Mammary epithelial cell (primary cell): ENCODE measurements at places on chromosomes 1 and 21. TPM values are rescaled to one million over a fixed set of nuclear protein-coding genes. Genes with fewer than 3 reads are reported as not detected.

THRAP3 gene
- 53.2 TPM for polyA plus RNA-seq

CELA3B gene
- polyA plus RNA-seq, result not detected

TARS2 gene
- polyA plus RNA-seq, result 17.9 TPM

AMY1B gene
- polyA plus RNA-seq, result not detected

LYPLA2 gene
- 107 TPM for polyA plus RNA-seq

KIF21B gene
- 0.12 TPM for polyA plus RNA-seq

LCE2A gene
- not detected for polyA plus RNA-seq

NAV1 gene
- 48.9 TPM for polyA plus RNA-seq

DNA sequence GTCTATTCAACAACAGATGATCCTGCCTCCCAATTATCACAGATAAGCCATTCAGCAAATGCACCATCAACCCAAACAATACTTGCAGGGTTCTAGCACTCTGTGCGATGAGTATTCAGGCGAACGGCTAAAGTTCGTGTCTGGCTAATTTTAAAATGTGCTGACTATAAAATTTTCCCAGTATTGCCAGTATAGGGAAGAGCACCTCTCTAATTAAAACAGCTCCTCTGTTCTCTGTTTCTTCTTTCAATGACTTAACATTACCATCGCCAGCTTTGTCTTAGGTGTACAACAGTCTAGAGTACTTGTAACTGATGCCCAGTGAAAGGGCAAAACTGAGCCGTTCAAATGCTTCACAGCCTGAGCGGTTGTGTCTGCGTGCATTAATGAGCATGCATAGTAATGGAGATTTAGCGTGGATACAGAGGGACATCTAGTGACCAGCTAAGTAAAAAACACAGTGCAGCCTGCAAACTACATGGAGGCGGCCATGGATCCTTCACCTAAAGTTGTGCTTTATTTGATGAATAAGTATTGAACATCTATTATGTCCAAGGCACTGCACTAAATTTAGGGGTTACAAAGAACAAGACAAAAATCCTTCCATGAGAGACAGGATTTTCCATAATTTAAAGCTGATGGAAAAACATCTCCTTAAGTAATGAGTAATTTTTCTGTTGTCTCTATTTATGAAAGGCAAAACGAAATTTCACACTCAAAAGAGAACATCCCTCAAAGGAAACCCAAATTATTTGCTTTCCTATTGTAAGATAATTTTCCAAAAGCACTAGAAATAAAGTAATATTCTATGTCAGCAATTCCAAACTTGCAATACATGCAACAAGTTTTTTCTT lies 120.0 kb downstream of the SETD4 start:
- peak; percentile 66 for DNase-seq

DNA sequence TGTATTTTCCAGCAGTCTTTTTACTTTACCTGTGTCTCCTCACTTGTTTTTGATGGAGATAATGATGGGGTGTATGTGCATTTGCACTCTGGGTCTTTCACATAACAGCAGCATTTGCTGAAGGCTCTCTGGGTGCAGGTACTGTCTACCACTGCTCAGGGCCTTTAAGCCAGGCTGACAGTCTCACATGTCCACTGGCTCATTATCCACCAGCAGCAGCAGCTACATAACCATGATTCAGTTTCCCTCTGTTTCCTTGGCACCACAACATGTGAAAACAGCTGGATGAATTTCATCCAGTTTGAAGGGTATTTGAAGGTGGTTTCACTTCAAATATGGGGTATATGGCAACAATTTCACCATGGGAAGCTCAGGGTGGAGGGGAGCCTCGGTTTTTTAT lies 41.2 kb upstream of the ROR1 start:
- DNase-seq, result no peak

DNA sequence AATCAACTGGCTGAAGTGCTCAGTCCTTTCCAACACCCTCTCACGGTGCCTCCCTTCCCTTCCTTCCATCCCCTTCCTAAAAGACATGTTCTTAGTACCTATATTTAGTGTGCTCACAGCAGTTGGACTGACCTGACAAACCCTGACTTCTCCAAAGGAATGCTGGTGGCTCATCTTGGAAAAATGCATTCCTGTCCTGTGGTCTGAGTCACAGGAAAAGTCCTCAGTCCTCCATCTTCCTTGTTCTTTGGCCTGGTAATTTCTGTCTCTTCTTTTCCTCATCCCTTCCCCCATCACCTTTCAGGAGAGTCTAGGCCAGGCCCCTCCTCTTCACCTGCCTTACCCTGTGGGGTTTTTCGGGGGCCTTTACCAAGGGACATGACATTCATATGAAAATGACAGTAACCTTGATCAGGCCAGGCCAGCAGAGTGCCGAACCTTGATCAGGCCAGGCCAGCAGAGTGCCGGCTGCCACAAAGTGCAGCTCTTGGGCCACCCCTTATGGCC lies 7.2 kb downstream of the ATP1B1 start:
- DNase-seq, result peak; percentile 87

- no peak for DNase-seq
These were observed 63.6 kb downstream of the MIS18A start for GRCh38 chr21:32215306-32215685.

DNA sequence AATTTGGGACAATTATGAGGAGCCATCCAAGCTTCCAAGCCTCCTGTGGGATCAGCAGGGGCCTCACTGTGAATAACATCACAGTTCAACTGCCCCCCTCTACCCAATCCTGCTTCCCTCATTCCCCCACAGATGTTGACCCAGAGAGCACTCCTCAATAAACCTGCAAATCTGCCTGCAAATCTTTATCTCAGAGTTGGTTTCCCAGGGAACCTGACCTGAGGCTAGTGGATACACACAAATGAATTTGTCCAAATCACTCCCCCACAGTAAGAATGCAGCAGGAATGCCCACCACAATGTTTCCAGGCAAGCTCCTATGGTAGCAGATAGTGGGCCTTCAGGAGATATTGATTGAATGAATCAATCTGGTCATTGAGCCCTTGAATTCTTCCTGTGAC lies 56.4 kb upstream of the HIVEP3 start:
- DNase-seq, result no peak

GRCh38 chr1:35769188-35769758 lies 505 bp downstream of the CLSPN start:
- peak; percentile 82 for DNase-seq

GRCh38 chr1:11930571-11931445 lies 3.7 kb upstream of the PLOD1 start:
- DNase-seq, result no peak

- no peak for DNase-seq
These were observed 105.3 kb upstream of the SLC45A1 start for GRCh38 chr1:8212580-8213031.

GRCh38 chr1:18411820-18412641 lies 68.7 kb upstream of the KLHDC7A start:
- DNase-seq, result no peak

- DNase-seq, result no peak
These were observed 39.0 kb downstream of the MRPL37 start for GRCh38 chr1:54239035-54239383.

- no peak for DNase-seq
These were observed 189.7 kb downstream of the RERE start for GRCh38 chr1:8627728-8628127.

DNA sequence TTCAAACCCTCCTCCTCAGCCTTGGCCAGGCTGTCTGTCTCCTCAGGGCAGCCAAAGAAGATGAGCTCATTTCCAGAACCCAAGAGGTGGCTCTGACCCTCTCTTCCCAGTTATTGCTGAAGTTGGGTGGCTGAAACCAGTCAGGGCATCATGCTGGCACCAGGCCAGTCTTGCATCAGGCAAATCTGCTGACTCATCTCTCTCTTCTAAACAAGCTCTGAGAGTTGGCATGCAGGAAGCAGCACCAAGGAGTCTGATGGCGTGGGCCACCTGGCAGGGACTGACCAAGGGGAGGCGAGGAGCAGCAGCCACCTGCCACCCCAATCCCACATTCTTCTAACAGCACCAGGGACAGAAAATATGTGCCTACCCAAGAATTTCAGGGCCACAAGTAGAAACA lies 104.8 kb upstream of the ATP1A1 start:
- DNase-seq, result peak; percentile 93

- DNase-seq, result no peak
These were observed 19.0 kb downstream of the MYOM3 start for GRCh38 chr1:24092979-24093378.

GRCh38 chr1:31707711-31708110 lies 3.9 kb upstream of the COL16A1 start:
- DNase-seq, result peak; percentile 61
